ENCODE measurements at places on chromosomes 16 and 17. TPM values are rescaled to one million over a fixed set of nuclear protein-coding genes. Genes with fewer than 3 reads are reported as not detected.

Gene HLF
- 11.1 TPM for total RNA-seq

Gene SEPTIN1
- total RNA-seq, result 1.2 TPM

Gene ZNF597
- total RNA-seq, result 4.6 TPM

Gene TBC1D3
- total RNA-seq, result not detected

Gene ITGB3
- total RNA-seq, result 2.1 TPM

Measured in diencephalon (tissue), 1 donor.